ENCODE measurements at places on chromosomes 12 and 14.

DNA sequence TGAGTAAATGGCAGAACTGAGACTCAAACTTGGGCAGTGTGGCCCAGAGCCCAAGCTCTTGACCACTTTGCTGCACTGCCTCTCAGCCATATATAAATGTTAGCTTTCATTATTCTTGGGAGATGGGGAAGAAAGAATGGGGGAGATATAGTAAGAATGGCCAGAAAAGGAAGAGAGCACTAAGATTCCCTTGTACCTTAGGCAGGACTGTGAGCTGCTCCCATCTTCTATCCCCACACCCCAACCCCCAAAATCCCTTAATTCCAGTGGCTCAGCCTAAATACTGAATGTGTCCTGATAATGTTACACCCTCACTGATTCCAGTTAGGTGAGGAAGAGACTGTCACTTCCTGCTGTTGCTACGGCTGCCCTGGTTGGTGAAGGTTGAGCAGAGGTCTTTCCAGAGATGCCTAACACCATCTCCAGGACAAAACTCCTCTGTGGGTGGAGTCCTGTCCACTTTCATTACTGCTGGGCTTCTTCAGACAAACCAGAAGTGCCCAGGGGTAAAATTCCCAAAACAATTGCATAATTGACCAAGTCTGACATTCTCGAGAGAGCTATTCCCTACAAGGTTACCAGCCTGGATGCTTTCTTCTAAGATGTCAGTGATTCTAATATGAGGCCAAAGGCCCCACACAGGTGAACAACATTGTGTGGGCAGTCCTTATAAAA is 51.8 kb downstream of the GNG2 start:
- DNase-seq = no peak

GRCh38 chr12:4526923-4527546 is 11.7 kb upstream of the RAD51AP1 start:
- no peak for DNase-seq

- DNase-seq = no peak
Observed at GRCh38 chr12:24705741-24706358, 243.1 kb downstream of the BCAT1 start.

- no peak for DNase-seq
Observed at GRCh38 chr14:60645126-60645741, 4.0 kb downstream of the SIX1 start.

GRCh38 chr12:104985206-104985605 is 910 bp upstream of the NOPCHAP1 start:
- no peak for DNase-seq

- no peak for DNase-seq
Observed at GRCh38 chr12:62873116-62873825, 61.7 kb downstream of the PPM1H start.

GRCh38 chr12:31323391-31324115 is 2.4 kb downstream of the SINHCAF start:
- DNase-seq = peak; percentile 67

- no peak for DNase-seq
Observed at GRCh38 chr12:130375296-130376287, 37.9 kb downstream of the PIWIL1 start.

DNA sequence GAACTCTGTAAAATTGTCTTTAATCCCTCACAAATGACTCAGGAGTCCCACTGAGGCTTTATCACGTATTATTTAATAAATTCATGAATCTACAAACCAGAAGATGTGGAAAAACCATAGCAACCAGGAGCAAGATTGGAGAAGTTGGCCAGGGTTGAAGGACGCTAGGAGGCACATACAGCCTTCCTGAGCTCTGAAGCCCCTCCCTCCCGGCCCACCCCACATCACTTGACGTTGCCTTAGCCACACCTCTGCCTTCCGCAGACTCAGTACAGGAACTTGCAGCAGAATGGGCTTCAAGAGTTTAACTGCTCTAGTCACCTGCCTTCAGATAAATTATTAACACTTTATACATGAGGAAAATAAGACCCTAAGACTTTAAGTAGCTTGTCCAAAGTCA is 33.9 kb downstream of the SLC35F4 start:
- DNase-seq = peak; percentile 43

DNA sequence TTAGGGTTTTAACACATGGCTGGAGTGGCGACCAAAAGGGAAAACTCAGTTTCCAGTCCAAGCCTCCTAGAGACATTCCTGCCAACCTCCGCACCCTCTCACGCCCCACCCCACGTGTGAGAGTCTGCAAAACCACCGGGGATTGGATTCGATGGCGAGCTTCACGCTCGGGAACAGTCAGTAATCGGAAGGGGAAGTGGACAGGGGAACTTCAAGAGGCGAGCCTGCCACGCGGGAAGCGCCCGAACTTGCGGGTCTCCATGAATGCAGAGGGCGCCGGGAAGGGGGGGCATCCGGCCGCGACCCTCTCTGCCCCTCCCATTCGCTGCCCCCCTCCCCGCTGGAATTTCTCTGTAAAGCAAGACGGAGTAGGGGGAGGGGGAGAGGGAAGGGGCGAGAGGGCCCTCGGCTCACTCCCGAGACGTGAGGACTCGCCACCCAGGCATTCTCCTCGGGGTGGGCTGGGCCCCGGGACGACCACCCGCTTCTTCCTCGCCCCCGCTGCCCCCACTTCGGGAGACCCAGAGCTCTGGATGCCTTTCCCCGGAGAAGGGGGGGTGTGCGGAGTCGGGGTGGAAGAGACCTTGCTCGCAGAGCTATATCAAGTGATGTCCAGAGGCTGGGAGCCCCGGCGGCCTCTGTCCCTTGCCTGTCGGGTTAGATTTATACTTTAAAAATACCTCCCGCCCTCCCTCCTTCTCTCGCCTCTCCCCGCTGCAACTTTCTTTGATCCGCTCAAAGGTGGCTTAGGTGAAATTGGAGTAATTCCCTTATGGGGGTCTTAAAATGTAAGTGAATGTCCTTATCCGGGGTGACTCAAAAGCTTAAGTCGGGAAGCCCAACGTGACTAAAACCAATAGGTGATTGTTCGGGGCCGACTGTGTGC is 2.5 kb upstream of the CCND2 start:
- no peak for DNase-seq
